ACHN (cell line): ENCODE measurements at places on chromosomes 1 and 21.
A peak's percentile ranks its signal among the peaks of the same experiment; 100 is the strongest.

DNA sequence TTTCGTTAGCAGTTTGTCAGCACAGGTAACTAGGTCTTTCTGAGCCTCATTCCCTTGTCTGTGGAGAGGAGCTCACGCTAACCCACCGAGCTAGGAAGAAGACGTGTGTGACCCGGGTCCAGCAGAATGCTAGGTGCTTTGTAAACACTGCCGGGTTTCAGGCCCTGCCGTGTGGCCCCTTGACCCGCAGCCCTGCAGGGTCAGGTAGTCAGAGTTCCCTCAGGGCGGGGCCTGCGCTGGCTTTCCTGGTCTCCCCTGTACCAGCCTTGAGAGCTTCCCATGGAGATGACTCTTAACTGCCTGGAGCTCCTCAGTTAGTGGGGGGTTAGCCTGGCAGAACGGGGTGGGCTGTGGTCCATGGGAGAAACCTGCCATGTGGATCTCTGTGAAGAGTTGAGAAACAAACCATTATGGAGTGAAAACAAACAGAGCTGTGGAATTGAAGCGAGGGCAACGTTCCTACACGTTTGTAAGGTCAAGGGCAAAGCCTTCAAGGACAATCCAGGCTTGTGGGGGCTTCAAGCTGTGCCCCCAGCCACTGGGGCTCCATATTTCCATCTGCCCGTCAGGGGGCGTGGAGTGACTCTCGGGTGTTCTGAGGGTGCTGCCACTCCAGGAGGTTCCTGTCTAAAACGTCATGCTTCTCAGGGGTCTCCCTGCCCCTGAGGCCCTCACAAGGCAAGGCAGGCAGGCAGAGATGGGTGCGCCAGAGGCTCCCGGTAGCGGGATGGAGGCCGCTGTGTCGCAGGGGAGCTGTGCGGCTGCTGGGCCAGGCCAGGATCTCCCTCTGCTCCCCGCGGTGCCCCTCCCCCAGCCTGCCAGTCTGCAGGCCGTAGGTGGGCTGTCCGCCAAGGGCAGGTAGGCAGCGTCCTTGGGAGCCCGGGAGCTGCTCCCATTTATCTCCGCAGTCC is 23.8 kb downstream of the LHX4 start:
- no peak for DNase-seq

- DNase-seq: no peak
These were observed at the start of gene HSPB7 for GRCh38 chr1:16017461-16018303. Gene HSPB7, minus strand, starts transcription at chr1:16018043. Its CDS starts 80 bp downstream, at chr1:16017963.

- peak; percentile 41 for DNase-seq
These were observed 4.1 kb downstream of the WARS2 start for GRCh38 chr1:119136401-119136800.

- DNase-seq: peak; percentile 42
These were observed 19.0 kb downstream of the GNG12 start for GRCh38 chr1:67814121-67814772.

- DNase-seq: no peak
These were observed 2.9 kb upstream of the NFASC start for GRCh38 chr1:204867666-204868339.

DNA sequence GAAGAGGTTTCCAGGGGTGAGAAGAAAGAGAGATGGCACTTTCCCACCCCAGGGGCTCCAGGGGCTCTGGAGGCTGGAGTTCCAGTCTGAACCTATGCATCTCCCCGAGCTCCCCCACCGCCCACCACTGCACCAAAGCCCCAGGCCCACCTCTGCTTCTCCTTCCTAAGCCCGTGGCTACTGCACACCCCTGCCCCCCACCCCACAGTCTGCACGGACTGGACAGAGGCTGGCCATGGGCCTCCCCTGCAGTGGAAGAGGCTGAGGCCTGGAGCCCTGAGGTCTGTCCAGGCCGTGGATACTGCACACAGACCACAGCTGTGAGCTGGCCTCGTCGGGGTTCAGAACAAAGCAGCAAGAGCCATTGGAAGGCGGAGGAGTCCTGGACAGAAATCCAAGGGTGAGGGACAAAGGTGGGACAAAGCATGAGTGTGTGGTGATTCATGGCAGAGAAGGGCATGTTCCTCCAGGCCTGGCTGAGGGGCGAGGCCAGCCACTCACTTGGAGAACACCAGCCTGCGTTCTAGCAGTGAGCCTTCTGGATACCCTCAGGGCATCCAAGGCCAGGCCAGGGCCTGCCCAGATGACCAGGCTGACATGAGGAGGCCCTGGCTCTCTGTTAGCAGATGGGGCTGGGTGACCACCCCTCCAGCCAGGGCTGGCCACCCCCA is 244.8 kb upstream of the VAMP3 start:
- no peak for DNase-seq

- DNase-seq: peak; percentile 33
These were observed 1.2 kb downstream of the LAMC1 start for GRCh38 chr1:183024317-183025009.

DNA sequence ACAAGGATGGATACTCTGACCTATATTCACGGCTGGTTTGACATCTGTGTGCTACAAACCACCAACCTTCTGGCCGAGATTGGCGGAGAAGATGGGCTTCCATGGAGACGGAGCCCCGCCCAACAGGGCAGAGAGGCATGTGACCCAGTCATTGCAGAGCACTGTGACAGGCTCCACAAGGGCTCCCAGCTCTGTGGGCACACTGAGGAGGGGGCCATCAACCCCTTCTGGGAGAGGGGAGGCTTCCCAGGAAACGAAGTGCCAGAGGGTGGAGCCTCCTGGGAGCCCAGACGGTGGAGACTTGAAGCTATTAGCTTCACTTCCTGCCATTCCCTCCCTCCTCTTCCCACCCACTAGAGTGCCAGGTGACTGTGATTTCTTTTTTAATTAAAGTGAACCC is 71.6 kb upstream of the IFFO2 start:
- DNase-seq: no peak

- DNase-seq: no peak
These were observed 176.9 kb upstream of the VAMP3 start for GRCh38 chr1:7594002-7594713.

- no peak for DNase-seq
These were observed 24.7 kb downstream of the KNCN start for GRCh38 chr1:46526691-46527291.

DNA sequence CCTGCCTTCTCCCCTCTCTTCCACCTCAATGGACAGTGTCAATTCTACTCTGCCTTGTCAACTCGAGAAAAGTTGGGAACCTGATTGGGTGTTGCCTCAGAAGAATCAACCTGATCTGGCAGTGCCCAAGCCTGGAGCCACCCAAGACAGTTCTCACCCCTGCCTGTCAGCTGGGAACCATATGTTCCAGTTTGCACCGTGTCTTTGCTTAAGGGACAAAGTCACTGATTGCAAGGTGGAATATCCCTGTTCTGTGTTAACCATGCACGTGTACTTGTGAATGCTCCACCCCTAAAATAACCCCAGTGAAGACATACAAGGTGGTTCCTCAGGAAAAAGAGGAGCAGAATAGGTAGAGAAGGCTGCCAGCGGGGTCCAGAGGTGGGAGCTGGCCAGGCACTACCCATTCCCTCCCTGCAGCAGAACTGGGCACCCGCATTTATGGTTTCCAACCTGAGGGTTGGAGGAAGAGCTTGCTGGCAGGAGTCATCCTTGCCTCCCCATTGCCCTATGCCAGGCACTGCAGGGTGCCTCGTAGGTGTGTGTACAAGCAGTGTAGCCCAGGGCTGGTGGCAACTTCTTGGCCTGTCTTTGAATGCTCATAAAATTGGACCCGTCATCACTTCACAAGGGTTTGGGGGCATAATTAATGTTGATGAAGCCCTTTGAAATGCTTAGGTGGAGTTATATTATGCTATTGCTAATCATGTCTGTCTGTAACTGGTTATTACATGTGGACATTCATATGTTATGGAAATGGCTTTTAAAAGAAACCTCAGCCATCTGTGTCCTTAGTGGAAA is 11.3 kb downstream of the NIPAL3 start:
- no peak for DNase-seq

DNA sequence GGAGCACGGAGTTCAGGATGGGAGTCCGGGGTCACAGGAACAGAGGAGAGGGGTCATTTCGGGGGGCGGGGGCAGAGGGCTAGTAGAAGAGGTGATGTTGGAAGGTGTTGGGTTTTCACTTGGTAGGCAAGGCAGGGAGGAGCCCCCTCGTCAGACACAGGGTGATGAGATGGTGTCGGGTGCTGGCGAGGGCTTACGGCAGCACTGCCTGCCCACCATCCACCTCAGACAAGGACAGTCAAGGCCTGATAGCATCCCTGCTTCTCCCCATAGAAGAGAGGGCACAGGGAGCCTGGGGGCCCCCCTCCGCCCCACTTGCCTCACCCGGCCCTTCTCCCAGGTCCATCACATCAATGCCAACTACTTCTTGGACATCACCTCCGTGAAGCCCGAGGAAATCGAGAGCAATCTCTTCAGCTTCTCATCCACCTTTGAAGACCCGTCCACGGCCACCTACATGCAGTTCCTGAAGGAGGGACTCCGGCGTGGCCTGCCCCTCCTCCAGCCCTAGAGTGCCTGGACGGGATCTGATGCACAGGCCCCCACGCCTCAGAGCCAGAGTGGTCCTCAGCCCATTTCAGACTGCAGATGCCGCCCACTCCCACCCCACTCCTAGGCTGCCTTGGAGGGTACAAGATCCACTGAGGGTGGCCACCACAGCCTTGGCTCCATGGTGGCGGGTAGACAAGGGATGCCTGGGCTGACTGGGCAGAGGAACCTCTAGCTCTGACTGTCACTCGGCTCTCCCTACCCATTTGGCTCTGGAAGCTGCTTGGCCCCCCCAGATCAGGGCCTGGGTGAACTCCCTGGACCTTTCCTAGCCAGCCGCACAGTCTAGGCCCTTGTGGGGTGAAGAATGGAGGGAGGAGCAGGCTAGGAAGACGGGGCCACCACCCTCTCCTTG is 4.3 kb upstream of the MTFR1L start:
- DNase-seq: no peak

DNA sequence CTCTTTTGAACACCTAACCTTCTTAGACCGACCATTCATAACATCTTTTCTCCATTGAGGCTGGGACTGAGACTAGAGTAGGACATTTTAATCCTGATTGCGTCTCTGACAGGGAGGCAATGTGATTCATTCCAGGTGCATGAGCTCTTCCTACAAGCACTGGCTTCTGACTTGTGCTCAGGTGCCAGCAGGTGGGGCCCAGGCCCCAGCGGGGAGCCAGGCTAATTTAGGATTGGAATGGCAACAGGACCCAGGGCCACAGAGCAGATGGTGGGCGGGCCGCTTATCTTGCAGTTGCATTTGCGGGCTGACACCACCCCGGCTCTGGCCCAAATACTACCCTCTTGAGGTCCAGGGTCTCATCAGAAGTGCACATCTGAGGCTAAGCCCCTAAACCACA is 4.1 kb downstream of the GPA33 start:
- DNase-seq: no peak

DNA sequence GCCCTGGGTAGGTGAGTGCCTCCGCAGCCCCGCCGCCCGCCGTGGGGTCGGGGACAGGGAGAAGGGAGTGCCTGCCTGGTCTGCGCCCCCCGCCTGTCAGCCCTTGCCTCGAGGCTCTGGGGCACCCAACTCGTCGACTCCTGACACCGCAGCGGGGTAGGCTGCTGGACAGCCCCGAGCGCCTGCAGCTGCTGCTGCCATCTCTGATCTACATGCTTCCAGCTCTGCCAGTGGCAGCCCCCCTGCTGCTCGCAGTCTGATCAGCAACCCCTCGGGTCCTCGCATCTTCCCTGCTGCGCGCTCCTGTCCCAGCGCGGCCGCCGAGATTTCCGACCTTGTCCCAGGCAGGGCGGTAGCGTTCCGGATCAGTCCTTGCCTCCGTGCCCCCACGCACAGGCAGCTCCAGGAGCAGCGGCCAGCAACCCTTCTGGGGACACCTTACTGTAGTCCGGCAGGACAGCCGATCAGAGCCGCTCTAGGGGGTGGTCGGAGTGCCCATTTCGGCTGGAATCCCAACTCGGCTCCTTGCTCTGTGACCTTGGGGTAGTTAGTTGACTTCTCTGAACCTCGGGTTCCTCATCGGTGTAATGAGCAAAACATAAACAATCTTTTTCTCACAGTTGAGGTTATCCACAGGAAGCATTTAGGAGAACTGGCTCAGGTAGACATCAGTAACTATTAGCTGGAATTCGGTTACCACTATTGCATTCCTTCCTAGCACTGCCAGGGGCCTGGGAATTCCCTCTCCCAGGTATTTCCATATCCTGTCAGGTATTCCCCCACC is 540 bp downstream of the BCAN start:
- DNase-seq: no peak

DNA sequence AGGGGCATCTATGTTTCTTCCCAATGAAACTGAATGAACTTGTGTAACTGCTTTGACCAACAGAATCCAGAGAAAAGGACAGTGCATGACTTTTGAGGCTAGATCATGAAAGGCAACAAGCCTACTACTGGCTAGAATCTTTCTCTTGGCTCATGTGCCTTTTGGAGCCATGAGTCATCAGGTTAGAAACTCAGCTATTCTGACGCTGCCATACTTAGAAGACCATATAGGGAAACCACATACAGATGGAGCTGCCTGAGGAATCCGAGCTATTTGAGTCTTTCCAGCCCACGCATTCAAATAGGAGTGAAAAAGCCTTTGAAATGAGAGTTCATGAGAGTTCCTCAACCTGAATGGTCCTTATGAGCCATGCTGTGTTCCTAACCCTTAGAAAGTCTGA is 738.5 kb upstream of the CHRM3 start:
- peak; percentile 79 for DNase-seq

DNA sequence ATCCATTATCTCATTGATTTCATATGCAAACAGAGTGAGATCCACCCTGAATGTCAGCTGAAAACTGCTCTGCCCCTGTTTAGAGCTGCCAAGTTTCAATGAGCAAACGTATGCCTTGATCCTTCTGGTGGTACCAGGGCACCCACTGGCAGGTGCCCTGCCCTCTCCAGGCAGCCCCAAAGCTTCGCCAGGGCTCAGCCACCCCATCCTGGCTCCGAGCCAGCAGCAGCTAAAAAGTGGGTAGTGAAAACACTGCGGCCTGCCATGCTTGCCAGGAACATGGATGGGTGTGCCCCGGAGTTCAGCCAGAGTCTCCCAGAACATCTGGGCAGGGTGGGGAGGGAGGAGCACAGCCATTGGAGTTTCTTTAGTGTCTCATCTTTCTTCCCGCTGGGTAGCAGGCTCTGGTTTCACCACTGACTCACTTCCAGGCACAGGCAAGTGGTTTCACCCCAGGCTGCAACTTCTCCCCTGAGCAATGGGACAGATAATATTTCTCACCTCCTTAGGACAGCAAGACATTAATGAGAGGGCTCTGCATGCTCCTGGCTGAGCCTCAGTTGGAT is 8.1 kb upstream of the LMX1A start:
- no peak for DNase-seq

DNA sequence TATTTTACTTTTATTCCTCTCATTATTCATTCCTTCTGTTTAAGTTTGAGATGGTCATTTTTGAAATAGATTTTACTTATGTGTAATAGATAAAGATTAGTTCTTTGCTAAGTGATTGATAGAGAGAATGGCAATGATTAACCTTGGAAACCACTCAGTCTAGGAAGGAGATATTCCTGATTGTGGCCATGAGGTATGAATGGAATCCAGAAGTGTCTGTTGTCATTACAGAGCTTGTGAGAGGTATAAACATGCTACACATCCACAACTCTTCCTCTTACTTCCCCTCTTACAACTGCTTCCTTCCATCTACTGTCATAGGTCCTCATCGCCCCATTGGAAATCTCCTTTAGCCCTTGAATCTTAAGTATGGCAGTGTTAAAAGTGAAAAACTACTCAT is 988.8 kb upstream of the B3GALT2 start:
- DNase-seq: peak; percentile 61
